Memory B cell (primary cell): ENCODE measurements at places on chromosomes 3 and 15.

DNA sequence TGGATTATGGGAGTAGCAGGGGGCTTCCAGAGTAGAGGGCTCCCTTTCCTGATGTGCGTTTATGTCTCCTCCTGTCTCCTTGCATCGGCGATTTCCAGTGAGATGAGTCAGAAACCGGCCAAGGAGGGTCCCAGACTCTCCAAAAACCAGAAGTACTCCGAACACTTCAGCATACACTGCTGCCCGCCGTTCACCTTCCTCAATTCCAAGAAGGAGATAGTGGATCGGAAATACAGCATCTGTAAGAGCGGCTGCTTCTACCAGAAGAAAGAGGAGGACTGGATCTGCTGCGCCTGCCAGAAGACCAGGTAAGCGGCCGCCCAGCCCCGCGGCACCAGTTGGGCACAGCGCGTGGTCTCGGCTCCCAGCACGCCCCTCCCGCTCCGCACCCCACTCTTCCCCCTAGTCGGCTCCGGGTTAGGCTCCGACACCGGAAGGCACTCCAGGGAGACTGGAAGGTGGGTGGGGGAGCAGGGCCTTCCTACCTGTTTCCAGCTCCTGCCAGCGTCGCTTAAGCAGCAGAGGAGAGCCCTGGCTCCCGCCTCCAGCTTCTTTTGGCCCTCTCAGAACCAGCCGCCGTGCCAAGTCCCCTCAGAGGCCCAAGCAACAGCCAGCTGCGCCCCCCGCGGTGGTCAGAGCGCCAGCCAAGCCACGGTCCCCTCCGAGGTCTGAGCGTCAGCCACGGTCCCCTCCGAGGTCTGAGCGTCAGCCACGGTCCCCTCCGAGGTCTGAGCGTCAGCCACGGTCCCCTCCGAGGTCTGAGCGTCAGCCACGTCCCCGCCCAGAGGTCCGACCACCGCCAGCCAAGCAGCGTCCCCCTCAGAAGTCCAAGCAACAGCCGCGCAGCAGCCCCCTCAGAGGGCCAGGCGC lies 34.7 kb downstream of the MOBP start:
- peaks cover 29% of the 10 kb centered on the region for H3K27me3 ChIP-seq
- DNase-seq, result no peak
- peaks cover 2% of the 10 kb centered on the region for H3K36me3 ChIP-seq
- H3K27ac ChIP-seq, result no peak overlapping the region

DNA sequence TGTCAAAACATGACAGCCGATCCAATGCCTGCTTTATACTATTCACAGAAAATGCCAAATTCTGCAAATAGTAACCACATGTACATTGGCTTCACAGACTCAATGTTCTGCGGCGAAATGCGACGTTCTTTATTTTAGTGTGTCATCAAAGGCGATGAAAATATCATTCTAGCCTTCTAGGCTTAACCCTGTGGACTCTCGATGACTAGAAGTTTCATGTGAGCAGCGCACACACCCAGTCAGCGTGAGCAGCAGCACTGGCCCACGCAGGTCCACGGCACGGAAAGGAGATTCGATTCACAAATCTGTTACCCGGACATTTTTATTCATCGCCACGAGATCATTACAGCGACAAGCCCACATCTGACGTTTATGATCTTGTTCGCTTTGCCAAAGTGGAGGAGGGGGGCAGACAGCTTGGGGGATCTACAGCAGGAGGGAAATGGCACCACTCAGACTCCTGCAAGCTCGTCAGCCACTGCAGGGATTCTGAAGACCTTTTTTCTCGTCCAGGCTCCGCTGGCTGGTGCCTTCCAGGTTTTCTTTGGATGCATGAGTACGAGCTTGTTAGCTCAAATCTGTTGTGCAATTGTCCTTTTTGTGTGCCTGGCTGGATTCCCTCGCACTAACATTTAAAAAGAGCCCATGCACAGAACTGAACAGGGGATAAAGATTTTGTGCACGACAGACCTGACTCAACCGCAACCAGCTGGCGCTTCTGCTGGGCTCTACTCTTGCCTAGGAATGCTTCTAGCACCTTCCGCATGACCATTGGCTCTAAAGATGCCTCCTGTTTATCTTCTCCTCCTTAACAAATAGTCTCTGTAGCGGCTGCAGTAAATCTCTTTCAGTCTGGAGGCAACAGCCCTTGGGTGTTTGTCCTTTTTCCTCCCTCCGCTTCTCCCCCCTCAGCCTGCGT lies 938.4 kb downstream of the MCTP2 start:
- H3K36me3 ChIP-seq, result no peaks in the 10 kb centered on the region
- H3K4me1 ChIP-seq, result no peaks in the 10 kb centered on the region
- H3K4me3 ChIP-seq, result no peak overlapping the region
- no peak for DNase-seq
- no peaks in the 10 kb centered on the region for H3K27me3 ChIP-seq

- peaks cover 23% of the 10 kb centered on the region for H3K36me3 ChIP-seq
- peak overlapping the region; percentile 89 for H3K4me3 ChIP-seq
- H3K27me3 ChIP-seq, result no peaks in the 10 kb centered on the region
- peak overlapping the region; percentile 67 for H3K27ac ChIP-seq
Measured at GRCh38 chr15:101723171-101723873, 951 bp downstream of the TARS3 start.

- H3K4me3 ChIP-seq, result no peak overlapping the region
- peaks cover 2% of the 10 kb centered on the region for H3K36me3 ChIP-seq
- DNase-seq, result no peak
- peaks cover 4% of the 10 kb centered on the region for H3K4me1 ChIP-seq
Measured at GRCh38 chr15:59751552-59752413, 62.7 kb upstream of the BNIP2 start.

GRCh38 chr15:31412824-31413223 lies 86.2 kb downstream of the KLF13 start:
- H3K36me3 ChIP-seq, result peaks cover 5% of the 10 kb centered on the region
- no peaks in the 10 kb centered on the region for H3K4me1 ChIP-seq
- no peak for DNase-seq
- peaks cover 2% of the 10 kb centered on the region for H3K27me3 ChIP-seq
- no peak overlapping the region for H3K27ac ChIP-seq
- H3K4me3 ChIP-seq, result no peak overlapping the region

DNA sequence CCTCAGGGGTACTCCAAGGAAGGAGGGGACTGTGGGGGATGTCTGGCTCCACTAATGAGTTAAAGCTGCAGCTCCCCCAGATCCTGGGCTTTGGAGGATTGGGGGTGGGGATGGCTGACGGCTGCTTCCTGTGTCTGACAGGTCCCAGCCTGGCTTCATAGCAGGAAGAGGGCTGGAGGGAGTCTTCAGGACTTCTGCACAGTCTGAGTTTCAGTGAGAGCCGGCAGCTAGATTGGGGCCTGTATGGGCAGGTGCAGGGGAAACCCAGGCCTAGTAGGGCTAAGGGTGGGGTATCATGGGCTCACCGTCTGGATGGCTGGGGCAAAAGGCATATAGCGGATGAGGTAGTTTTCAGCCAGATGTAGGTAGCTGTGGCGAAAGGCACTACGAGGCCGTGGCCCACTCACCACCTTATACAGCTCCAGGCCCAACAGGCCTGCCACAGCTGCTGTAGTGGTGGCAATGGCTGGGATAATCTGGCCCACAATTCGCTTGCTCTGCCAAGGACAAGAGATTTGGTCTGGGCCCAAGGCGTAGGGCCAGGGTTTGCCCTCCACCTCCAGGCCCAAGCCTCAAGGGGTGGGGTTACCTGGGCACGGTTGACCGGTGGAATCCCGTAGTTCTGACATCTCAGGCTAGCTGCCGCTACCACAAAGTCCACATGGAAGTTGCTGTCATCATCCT lies 4.5 kb downstream of the INKA1 start:
- no peak for DNase-seq
- peaks cover 63% of the 10 kb centered on the region for H3K4me1 ChIP-seq
- no peaks in the 10 kb centered on the region for H3K27me3 ChIP-seq
- H3K36me3 ChIP-seq, result peaks cover 13% of the 10 kb centered on the region
- H3K4me3 ChIP-seq, result peak overlapping the region; percentile 68

DNA sequence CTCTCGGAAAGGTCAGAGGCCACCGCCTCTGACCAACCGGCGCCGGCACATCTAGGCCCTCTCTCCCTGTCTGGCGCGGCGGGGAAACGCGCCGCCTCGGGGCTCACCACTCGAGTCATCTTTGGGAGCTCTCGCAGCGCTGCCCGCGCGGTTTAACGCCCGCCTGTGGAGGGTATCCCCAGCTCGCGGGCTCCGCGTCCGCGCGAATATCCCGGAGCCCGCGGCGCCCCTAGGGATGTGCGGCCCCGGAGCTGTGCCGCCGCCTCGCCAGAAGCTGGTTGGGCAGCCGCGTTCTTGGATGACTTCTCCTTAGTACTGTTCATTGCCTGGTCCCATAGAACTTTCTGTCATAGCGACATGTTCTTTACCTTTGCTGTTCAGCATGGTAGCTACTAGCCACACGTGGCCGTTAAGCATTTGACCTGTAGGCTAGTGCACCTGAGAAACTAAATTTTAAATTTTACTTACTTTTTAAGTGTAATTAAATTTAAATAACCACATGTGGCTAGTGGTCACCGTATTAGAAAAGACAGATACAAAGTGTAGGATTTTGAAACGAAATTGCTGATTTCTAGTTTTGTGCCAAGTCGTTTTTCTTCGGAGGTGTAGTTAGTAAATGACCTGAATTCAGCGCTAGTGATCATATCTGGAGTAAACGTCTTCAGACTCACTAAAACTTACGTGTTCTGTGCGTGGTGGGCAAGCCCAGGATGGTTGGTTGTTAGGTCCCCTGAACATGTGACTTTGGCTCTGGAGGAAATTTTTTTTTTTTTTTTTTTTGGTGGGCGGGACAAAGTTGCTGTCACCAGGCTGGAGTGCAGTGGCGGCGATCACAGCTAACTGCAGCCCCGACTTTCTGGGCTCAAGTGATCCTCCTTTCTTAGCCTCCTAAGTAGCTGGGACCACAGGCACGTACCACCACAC lies 835 bp downstream of the ARIH2 start:
- DNase-seq, result peak; percentile 43
- H3K4me3 ChIP-seq, result peak overlapping the region; percentile 91
- H3K36me3 ChIP-seq, result peaks cover 4% of the 10 kb centered on the region
- peaks cover 17% of the 10 kb centered on the region for H3K4me1 ChIP-seq

DNA sequence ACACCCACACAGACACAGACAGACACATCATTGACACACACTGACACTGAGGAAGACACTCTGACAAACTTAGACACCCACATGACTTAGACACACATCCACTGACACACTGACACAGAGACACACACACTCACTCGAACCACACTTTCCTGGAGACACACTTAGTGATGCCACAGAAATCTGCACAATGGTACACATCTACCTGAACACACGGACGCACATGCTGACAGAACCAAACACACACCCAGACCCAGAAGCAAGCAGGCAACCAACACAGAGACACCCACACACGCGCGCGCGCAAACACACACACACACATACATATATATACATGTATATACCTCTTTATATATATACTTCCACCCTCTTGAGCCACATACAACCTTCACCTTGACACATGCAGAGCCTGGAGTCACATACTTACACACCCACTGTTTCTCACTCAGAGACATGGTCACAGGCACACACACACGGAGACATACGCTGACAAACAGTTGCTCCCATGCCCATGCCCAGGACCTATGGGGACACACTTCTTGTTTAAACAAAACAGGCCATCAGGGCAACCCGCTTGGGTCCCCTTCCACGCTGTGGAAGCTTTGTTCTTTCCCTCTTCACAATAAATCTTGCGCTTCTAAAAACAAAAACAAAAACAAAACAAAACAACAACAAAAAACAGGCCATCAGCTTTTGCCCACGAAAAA lies 913 bp upstream of the SCN5A start:
- no peak for DNase-seq
- H3K27me3 ChIP-seq, result peaks cover 6% of the 10 kb centered on the region
- no peak overlapping the region for H3K4me3 ChIP-seq
- peaks cover 4% of the 10 kb centered on the region for H3K4me1 ChIP-seq
- H3K36me3 ChIP-seq, result no peaks in the 10 kb centered on the region

DNA sequence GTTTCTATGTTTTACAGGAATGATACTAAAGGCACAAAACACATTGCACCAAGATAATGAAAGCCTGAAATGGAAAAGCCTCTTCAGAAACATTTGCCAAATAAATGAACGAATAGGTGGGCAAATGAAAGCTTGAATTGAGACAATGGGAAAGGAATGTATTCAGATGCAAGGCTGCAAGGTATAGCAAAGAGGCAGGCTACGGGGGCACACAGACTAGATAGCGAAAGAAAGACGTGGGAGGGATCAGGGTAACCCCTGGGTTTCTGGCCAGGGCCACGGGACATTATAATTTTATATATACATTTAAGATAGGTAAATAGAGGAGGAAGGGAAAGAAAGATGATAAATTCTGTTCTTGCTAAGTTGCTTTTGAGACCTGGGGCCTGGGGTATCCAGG lies 95.9 kb upstream of the NLGN1 start:
- no peak overlapping the region for H3K4me3 ChIP-seq
- no peaks in the 10 kb centered on the region for H3K36me3 ChIP-seq
- H3K27me3 ChIP-seq, result peaks cover 2% of the 10 kb centered on the region
- H3K4me1 ChIP-seq, result no peaks in the 10 kb centered on the region

- H3K27ac ChIP-seq, result no peak overlapping the region
- no peaks in the 10 kb centered on the region for H3K36me3 ChIP-seq
- peaks cover 2% of the 10 kb centered on the region for H3K4me1 ChIP-seq
- no peak overlapping the region for H3K4me3 ChIP-seq
- peaks cover 9% of the 10 kb centered on the region for H3K27me3 ChIP-seq
Measured at GRCh38 chr3:100634493-100635272, 25.3 kb downstream of the ADGRG7 start.

GRCh38 chr3:122314228-122314876 lies 10.7 kb upstream of the CSTA start:
- peaks cover 4% of the 10 kb centered on the region for H3K27me3 ChIP-seq
- no peak for DNase-seq
- peaks cover 4% of the 10 kb centered on the region for H3K36me3 ChIP-seq
- no peak overlapping the region for H3K27ac ChIP-seq
- peaks cover 3% of the 10 kb centered on the region for H3K4me1 ChIP-seq
- no peak overlapping the region for H3K4me3 ChIP-seq

DNA sequence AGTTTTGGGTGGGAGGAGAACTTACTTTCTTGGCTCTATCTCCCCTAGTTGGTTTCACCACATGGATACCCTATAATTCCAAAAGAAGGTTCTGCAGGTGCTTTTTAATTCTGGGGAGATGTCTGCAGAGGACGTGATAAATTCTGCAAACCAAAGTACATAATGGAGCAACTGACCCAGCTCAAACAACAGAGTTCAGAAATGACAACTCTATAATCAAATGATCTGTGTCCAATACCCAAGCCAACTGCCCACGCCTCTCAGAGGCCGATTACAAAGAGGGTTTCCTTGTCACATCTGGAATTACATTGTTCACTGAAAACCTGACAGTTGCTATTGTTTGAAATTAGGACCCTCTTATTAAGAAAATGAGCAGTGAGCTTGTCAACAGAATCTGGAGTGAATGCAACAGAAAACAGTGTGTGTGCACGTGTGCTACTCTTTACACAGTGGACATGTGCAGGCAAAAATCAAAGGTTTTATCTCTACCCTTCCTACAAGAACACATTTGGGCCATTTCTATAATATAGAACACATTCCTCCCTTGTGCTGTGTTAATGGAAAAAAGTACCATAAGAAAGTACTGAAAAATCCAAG lies 593.0 kb downstream of the MAGI1 start:
- H3K27ac ChIP-seq, result no peak overlapping the region
- no peaks in the 10 kb centered on the region for H3K27me3 ChIP-seq
- H3K4me3 ChIP-seq, result no peak overlapping the region
- no peak for DNase-seq
